ENCODE measurements at places on chromosomes 7 and 10.

GRCh38 chr10:96377816-96378294, 19.1 kb upstream of the OPALIN start:
- DNase-seq: no peak

DNA sequence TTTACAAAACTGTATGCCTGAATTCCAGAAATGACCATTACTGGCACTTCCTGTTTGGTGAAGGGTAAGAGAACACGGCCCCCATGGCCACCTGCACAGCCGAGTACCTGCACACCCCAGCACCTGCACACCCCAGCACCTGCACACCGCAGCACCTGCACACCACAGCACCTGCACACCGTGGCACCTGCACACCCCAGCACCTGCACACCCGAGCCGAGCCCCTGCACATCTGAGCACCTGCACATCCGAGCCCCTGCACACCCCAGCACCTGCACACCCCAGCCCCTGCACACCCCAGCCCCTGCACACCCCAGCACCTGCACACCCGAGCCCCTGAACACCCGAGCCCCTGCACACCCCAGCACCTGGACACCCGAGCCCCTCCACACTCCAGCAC, 243.5 kb downstream of the DNAJB6 start:
- no peak for DNase-seq

- DNase-seq: peak; percentile 57
These were observed 973.5 kb downstream of the ANKRD7 start for GRCh38 chr7:119197877-119198527.

- DNase-seq: no peak
These were observed 13.3 kb upstream of the EPC1 start for GRCh38 chr10:32360241-32360640.

DNA sequence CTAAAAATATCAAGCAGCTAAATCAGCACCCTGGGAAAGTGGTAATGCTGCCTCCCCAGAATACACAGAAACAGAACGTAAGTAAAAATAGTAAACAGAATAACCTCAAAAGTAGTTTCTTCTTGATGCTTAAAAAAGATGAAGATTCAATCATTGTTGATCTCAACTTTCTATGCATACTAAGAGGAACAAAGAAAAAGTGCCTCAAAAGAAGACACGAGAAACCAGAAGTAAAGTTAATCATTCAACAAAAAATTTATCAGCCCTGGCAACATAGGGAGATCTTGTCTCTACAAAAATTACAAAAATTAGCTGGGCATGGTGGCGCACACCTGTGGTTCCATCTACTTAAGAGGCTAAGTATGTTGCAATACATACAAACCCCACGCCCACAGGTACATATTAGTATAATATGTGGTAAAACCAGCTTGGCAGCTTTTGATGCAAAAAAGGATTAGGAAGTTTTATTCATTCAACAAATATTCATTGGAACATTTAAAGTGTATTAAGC, 153.7 kb downstream of the NRBF2 start:
- peak; percentile 18 for DNase-seq

GRCh38 chr10:112880633-112881530, 69.2 kb upstream of the TCF7L2 start:
- DNase-seq: no peak

DNA sequence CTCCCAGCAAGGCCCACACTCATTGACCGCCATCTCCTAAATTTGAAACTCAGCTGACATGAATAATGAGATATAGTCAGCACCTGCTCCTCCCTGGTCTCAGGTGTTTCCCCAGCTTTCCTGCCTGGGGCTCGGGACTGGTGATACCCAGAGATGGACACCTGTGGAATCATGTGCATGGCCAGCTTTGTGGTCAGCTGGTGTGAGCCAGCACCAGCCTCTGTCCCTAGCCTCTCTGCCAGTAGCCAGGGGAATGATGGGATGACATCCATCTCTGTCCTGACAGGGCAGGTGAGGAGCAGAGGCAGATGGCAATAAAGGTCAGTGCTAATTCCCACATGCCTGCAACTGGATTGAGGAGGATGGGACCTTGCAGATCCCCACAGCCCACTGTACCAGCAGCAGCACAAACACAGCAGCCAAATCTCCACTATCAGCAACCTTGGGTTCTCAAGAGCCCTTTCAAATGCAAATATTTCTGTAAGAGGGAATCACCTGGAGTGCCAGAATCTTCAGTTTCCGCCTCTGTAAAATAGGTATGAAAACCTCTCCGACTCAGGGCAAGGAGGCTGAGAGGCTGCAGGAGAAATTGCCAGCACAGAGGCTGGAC, 329.2 kb upstream of the ZMIZ1 start:
- no peak for DNase-seq

GRCh38 chr7:91957823-91958222, 17.2 kb downstream of the AKAP9 start:
- DNase-seq: no peak

DNA sequence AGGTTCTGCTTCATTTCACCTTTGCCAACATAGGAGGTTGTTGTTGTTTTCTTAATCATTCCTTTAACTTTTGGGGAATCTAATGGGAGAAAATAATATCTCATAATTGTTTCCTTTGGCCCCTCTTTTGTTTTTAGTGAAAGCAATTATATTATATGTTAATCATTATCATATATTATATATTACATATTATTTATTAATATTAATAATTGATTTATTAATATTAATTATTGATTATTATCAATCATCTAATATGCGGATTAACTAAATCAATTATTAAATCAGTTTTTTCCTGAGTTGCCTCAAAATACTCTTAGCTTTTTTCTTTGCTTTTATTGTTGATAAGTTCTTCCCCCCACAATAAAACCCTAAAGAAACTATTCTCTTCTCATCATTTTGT, 443.8 kb downstream of the GATA3 start:
- DNase-seq: no peak

- DNase-seq: peak; percentile 90
These were observed 54.6 kb upstream of the PITRM1 start for GRCh38 chr10:3226960-3227744.

- no peak for DNase-seq
These were observed 524.8 kb upstream of the SORCS1 start for GRCh38 chr10:107689323-107689722.

DNA sequence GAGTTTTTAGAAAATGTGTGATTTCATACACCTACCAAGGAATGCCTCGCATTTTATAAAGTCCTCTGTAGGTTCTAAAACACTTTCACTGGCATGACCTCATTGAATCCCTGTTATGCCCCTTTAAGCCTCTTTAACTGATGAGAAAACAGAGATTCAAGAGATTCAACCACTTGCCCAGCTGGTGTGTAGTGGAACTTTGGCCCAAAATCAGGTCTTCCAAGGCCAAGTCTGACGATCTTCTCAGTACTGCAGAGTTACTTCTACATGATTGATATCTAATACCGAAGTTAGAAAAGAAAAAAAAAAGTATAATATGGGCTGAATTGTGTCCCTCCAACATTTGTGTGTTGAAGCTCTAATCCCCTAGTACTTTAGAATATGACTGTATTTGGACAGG, 202.0 kb downstream of the WDR11 start:
- no peak for DNase-seq

GRCh38 chr10:49272251-49273081, 26.5 kb upstream of the C10orf71 start:
- no peak for DNase-seq

GRCh38 chr7:151432658-151433521, 7.1 kb downstream of the CRYGN start:
- DNase-seq: no peak

DNA sequence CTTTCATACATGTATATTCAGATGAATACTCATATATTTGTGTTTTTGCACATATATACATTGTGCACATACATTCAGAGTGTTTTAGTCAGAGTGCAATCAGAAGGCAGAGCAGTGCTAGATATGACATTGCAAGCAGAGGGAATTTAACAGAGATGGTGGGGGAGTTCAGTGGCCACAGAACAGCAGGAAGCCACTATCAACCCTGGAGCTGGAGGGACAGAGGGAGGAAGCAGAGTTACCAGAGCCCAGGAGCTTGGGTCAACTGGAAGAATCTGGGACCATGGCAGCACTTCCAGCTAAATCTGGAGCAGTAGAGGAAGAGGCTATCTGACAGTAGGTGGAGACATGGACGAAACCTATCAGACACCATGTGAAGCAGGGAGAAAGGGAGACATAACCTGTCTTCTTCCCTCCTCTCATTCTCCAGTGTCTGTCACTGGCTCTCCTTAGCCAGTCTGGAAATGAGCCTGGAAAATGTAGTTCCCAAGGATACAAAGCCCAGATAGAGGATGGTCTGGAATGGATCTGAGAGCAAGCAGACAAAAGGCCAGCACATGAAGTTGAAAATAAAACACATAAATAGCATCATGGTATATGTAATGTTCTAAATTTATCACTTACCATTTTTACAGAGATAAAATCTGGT, 33.6 kb upstream of the HERPUD2 start:
- no peak for DNase-seq

GRCh38 chr10:86341361-86341811, 25.2 kb downstream of the GRID1 start:
- DNase-seq: no peak

DNA sequence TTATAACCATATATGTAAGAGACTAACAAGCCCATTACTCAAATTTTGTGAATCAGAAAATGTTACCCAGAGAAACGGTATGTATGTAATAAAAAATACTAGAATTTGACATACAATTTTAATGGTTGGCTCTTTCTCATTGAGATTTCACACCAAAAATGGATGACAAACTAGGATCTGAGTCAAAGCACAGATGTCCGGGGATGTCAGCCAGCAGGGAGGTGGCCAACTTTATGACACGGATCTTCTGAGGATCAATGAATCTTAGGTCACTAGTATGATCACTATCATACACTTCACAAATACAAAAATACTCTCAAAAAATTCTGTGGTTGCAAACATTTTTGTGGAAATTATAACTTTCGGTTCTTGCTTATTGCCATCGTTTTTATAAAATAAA, 173.5 kb upstream of the NFE2L3 start:
- no peak for DNase-seq

GRCh38 chr10:88433565-88434186, 149.4 kb downstream of the RNLS start:
- peak; percentile 11 for DNase-seq

GRCh38 chr10:92692080-92692671, 2.4 kb downstream of the HHEX start:
- no peak for DNase-seq

- no peak for DNase-seq
These were observed 48.5 kb downstream of the SMKR1 start for GRCh38 chr7:129550693-129551360.
